BJ (cell line): ENCODE measurements at places on chromosomes 6 and 20.

DNA sequence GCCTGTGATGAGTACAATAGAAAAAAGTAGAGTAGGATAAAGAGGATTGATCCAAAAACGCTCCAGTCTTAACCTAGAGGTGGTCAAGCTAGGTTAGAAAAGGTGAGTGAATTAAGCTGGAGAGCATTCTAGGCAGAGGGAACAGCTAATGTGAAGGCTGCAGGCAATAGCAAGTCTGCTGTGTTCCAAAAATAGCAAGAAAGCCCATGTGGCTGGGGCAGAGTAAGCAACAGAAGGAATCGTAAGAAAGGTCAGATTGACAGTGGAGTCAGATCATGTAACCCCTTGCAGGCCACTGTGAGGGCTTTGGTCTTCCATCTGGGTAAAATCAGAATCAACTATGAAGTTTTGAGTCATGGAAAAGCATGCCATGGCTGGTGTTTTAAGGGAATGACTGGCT, 155.0 kb downstream of the OPN5 start:
- no peak for DNase-seq

- no peak for DNase-seq
Measured at GRCh38 chr6:44715188-44715587, 327.7 kb downstream of the CDC5L start.

DNA sequence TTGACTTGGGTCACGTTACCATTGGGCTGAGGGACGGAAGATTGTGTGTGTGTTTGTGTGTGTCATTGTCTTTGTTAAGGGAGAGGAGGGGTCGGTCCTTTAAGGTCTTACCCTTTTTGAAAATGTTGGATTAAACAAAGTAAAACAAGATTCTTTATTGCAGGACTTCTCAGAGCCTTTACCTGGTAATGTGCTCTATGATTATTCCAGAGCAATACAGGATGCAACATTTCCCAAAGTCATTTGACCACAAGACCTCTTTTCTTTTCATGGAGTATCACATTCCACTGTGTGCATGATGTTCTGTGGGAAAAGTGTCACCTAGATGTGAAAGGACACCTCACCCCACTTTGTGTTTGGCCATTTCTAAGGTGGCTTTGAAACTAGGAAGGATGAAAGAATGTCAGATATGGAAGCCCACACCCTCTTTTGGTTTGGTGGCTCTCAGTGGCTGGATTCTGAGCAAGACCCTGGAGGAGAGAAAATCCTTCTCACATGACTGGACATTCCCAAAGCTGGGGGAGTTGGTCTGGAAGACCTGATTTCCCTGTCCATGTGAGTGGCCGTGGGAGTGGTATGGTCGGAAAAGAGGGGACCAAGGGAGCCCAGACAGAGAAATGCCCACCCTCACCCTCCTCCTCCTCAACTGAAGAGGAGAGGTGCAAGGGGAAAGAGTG, 18.2 kb upstream of the ZNF831 start:
- no peak for DNase-seq

- DNase-seq = no peak
Measured at GRCh38 chr6:122604676-122605075, 5.5 kb upstream of the PKIB start.

DNA sequence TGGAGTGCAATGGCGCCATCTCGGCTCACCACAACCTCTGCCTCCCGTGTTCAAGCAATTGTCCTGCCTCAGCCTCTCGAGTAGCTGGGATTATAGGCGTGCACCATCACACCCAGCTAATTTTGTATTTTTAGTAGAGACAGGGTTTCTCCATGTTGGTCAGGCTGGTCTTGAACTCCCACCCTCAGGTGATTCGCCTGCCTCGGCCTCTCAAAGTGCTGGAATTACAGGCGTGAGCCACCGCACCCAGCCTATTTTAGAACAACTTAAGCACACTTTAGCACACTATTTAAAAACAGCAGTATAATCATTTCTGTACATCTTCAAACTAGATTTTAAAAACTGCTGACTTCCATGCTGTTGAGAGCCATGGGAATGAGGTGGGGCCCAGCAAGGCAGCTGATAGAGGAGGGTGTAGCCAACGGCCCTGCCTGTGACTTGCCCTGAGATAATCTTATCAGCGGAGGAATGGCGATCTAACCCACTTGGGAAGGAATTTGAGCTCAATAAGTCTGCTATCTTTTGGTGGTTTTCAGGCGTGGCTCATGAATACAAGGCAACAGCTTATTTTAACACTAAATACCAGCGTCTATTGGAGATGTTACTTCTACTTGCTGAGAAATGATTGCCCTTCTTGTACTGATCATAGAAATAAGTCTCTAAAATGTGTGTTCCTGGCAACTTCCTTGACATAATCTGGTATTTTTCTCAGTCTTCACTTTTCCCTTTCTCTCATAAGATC, 12.1 kb downstream of the ZDHHC14 start:
- no peak for DNase-seq

DNA sequence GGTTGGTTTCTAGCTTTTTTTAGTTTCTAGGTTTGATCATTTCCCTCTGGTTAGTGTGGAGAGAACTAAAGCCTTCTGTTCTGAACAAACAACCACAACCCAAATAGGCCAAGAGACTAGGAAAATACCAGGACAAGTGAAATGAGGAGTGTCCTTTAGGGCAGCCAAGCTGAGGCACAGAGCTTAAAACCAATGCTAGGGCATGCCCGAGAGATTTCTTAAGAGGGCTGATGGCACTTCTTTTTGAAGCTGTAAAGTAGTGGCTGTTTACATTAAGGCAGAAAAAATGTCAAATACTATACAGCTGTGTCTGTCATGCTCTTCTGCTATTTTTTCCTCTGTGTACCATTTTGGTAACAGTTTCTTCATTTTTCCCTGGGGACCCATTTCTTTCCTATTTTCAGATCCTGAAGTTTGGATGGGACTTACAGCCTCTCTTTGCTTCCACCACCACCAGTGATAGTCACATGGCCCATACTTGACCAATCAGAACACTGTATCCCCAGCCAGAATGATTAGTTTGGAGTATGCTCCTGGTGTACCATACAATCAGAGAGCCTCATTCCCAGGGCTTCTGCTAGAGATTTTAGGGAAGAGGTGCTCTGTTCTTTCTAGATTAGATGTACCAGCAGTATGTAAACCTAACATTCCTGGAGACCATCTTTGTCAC, 154.4 kb downstream of the BMP2 start:
- no peak for DNase-seq

- no peak for DNase-seq
Measured at GRCh38 chr6:157172231-157172701, 151.1 kb downstream of the TMEM242 start.

DNA sequence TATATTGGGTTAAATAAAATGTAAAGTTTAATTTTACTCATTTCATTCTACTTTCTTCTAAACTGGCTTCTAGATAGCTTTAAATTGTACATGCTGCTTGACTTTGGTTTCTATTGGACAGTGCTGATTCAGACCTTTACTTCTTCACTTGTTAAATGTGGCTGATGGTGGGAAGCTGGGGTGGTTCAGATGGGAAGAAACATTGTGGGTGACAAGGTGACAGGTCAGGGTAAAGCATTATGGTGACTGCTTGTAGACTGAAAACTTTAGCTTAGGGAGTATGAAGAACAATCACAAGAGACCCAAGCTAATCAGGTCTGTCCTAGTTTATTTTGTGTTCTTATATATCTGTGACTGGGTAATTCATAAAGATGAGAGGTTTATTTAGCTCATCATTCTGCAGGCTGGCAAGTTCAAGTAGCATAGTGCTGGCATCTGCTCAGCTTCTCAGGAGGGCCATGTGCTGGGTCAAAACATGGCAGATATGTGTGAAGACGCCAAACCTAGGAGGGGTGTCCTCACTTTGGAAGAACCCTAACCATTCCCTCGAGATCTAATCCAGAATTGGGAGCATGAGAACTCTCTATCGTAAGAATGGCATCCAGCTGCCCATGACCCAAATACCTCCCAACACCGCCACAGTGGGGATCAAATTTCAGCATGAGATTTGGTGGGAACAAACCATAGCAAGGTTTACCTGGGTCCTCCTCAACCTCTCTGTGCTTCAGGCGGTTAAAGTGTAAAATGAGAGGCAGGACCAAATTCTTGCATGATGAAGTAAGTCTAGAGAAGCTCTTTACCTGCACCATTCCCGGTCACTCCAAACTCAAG, 102.8 kb downstream of the FYN start:
- DNase-seq = no peak

DNA sequence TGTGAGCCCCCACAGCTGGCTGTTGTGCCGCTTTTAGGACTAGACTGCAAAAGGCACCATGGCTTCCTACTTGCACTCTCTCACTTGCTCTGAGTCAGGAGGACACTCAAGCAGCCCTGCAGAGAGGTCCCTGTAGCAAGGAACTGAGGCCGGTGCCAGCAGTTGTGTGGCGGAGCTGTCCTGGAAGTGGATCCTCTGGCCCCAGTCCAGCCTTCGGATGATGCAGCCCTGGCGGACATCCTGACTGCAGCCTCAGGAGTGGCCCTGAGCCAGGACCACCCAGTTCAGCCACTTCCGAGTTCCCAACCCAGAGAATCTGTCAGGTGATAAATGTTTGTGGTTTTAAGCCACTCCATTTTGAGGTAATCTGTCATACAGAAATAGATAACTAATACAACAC, 17.5 kb downstream of the CTCFL start:
- DNase-seq = no peak

DNA sequence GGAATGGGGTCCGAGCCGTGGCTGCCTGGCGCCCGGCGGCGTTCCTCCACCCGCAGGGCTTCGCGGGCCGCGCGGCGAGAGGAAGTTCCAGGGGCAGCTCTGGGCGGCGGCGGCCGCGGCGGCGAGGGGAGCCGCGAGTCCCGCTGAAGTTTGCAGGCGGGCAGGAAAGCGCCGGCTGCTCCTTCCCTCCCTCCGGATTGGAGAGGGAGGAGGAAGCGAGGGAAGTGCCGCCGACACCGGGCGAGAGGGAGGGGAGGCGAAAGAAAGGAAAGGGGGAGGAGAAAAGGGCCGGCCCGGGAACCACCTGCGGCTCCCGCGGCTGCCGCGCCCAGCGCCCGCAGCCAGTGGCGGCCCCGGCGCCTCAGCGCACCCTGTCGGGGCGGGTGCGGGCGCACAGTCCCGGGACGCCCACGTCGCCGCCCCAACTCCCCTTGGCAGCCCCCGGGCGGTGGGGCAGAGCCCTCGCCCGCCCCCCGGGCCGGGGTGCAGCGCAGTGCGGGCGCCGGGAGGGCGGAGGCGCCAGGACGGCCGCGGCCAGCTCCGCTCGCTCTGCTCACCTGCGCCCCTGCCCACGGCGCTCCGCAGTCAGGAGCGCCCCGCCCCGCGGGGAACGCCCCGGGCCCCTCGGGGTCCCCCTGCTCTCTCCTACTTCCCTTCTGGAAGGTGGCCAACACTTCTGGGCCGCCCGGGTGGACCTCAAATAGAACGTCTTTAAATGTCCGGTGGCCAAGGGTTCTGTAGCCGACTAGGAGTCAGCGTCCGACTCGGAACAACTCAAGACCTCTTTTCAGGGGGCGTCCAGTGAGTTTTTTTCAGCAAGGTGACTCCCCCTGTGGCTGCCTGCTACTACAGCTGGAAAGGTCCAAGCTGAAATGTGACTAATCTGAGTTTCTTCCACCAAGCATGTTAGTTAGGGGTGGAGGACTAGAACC, 80.3 kb upstream of the CCDC28A start:
- no peak for DNase-seq

GRCh38 chr6:16180696-16181438, 52.0 kb downstream of the MYLIP start:
- DNase-seq = no peak

DNA sequence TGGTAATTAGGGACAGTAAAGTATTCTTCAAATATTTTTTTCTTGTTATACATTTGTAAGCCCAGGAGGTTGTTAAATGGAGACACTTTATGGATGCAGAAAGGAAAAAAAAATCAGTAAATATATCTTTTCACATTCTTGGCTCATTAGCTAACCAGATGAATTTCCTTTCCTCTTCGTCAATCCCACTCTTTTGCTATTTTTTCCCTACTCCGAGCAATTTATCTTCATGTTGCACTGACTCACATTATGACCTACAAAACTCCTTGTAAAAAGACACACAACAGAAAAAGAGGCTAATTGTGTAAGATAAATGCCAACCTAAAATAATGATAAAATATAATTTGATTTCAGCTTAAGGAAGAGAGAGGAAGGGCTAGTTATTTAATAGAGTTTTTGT, 472.9 kb upstream of the ZNF337 start:
- peak; percentile 57 for DNase-seq
